ENCODE measurements at places on chromosomes 6 and 20.

DNA sequence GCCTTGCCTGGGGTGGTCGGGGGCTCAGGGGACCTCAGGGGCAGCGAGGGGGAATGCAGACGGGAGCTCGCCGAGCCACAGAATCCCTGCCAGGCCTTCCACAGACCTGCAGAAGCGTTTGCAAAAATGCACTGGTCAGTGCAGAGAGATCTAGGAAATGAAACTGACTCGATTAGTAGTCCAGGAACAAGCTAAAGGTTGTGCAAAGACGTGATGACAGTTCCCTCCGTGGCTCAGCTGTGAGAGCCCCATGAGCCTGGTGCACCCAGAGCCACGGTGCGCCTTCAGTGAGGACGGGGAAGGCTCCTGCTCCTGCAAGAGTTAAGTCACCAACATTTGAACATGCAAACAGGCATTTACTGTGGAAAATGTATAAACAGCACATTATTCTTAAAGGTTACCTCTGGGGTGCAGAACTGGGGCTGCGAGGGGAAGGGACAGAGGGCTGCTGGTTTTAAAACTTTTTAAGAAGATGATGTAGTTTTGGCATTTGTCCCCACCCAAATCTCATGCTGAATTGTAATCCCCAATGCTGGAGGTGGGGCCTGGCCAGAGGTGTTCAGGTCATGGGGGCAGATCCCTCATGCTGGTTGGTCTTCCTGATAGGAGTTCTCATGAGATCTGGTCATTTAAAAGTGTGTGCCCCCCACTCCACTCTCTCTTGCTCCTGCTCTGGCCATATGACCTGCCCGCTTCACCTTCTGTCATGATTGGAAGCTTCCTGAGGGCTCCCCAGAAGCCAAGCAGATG lies 147.3 kb downstream of the DLL1 start:
- no peak for DNase-seq

GRCh38 chr6:168238159-168238909 lies 81.2 kb downstream of the DACT2 start:
- DNase-seq = no peak

GRCh38 chr6:80211286-80211685 lies 104.8 kb downstream of the BCKDHB start:
- no peak for DNase-seq

- no peak for DNase-seq
Measured at GRCh38 chr6:88916615-88917208, 46.7 kb downstream of the RNGTT start.

DNA sequence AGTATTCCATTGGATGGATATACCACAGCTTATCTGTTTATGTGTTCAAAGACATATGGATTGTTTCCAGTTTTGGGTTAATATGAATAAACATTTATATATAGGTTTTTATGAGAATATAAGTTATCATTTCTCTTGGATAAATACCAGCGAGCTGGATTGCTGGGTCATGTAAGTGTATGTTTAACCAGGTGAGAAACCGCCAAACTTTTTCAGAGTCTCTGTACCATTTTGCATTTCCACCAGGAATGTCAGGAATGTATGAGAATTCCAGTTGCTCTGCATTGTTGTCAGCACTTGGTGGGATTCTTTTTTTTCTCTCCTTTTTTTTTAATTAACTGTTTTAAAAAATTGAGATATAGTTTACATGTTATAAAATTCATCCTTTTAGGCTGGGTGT lies 52.1 kb downstream of the PHF20 start:
- DNase-seq = no peak

DNA sequence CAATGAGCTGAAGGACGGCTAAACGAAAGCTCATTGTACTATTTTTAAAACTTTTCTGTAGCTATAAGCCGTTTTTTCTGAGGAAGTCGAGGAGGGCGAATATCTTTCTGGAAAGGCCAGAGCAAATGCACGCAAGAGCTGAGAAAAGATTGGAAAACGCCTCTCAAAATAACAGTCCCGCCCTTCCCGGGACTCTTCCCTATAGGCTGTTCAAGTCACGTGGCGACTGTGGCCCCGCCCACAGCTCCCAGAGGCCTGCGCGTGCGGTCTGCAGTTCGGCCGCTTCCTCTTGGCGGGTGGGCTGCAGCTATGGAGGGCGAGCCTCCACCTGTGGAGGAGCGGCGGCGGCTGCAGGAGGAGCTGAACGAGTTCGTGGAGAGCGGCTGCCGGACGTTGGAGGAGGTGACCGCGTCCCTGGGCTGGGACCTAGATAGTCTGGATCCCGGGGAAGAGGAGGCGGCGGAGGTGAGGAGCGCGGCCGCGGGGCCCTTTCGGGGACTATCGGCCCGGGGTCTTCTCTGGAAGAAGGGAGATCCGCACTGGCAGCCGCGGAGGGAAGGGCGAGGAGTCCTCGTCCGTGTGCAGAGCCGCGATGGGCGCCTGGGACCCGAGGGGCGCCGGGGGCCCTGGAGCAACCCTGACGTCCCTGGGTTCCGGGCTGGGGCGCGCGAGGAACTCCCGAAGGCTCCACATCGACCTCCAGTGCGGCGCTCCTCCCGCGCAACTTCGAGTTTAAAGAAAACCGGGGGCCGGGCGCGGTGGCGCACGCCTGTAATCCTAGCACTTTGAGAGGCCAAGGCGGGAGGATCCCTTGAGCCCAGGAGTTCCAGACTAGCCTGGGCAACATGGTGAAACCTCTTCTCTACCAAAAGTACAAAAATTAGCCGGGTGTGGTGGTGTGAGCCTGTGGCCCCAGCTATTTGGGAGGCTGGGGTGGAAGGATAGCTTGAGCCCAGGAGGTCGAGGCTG lies at the start of gene SNRNP48:
SNRNP48 (plus strand) TSS at position 250 of the 969 bp plus-strand sequence; CDS start at position 310, 60 bp downstream.
- DNase-seq = peak; percentile 84

GRCh38 chr6:27505209-27506027 lies 32.5 kb upstream of the ZNF184 start:
- peak; percentile 29 for DNase-seq

DNA sequence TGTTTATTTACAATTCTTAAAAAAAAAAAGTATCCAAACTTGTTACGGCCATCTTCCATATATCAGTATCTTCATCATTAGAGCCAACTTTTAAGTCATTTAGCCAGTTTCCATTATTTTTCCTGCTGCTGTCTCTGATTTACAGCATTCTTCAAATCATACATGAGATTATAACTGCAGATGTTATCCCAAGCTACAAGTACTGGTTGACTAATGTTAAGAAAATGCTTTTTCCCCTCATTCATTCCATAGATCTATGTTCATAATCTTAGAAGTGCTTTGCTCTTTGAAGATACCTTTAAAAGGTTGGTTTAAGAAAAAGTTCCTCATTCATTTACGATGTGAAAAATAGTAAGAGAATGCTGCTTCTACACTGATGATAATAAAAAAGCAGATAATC lies 158.7 kb downstream of the RNGTT start:
- no peak for DNase-seq

- DNase-seq = no peak
Measured at GRCh38 chr6:148616841-148617240, 130.0 kb upstream of the UST start.

DNA sequence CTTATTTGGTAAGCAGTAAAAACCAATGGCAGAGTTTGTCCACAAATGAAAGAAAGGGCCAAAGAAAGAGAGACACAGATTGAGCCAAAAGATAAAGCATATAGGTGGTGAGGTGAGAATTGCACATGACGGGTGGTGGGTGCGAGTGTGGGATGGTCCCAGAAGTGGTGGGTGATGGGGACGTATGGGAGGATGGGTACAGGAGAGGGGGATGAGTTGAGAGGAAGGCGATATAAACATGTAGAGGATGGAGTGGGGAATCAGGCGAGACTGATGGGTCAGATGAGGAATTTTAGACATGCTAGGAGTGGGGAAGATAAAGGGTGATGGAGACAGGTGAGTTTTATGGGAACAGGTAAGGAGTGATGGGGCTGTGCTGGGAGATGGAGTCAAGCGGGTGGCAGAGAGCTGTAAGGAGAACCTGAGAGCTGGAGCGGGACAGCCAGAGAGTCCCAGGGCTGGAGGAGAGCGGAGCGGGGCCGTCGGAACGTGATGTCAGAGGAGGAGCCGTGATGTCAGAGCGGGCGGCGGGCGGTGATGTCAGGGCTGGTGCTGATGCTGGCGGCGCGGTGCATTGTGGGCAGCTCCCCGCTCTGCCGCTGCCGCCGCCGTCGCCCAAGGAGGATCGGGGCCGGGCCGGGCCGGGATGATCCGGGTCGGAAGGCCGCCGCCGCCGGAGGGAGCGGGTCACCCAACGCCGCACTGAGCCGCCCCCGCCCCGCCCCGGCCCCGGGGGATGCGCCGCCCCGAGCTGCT lies at the start of gene TTBK1:
TTBK1 (plus strand) TSS at position 574 of the 756 bp plus-strand sequence. CDS start 3,180 bp downstream, outside the sequence.
- no peak for DNase-seq

DNA sequence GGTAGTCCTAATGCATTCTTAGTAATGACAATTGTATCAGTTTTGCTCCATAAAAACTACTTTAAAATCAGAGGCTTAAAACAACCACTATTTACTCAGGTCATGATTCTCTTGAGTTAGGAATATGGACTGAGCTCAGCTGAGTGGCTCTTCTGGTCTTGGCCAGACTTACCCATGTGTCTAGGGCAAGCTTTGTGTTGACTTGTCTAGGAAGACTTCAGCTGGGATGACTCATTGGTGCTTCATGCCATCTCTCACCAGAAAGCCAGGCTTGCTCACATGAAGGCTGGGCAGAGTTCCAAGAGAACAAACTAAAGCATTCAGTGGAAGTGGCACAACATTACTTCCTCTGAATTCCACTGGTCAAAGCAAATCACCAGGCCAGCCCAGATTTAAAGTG lies 155.3 kb downstream of the DHX35 start:
- DNase-seq = no peak

- DNase-seq = no peak
Measured at GRCh38 chr20:3046677-3047462, 1.0 kb downstream of the MRPS26 start.

DNA sequence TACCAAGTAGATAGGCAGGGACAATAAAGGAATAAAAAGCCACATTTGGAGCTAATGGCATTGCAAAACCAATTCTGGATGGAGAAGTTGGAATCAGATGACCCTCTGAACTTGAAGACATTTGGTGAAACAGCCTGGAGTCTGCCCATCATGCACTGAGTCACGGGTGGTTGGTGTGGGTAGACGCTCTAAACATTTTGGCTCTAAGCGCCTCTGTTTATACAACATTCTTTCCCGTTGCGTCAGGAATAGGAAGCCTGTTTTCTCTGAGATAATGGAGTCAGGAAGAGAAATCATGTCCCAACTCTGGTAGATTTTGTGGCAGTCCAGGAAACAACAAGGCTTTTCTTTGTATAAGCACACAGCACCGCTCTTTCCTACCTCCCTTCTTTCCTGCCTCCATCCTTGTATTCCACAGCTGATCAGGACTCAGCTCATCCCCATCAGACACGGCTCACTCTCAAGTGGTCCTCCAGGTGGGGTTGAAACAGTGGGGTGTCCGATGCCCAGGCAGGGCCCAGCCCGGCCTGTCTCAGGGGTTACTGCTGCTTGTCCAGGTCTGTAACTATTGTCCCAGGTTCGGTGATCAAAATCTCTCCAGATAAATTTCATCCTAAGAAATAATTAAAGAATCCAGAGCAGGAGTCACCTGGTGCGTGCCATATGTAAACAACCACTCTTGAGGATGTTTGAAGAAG lies 12.1 kb upstream of the RAMACL start:
- no peak for DNase-seq

DNA sequence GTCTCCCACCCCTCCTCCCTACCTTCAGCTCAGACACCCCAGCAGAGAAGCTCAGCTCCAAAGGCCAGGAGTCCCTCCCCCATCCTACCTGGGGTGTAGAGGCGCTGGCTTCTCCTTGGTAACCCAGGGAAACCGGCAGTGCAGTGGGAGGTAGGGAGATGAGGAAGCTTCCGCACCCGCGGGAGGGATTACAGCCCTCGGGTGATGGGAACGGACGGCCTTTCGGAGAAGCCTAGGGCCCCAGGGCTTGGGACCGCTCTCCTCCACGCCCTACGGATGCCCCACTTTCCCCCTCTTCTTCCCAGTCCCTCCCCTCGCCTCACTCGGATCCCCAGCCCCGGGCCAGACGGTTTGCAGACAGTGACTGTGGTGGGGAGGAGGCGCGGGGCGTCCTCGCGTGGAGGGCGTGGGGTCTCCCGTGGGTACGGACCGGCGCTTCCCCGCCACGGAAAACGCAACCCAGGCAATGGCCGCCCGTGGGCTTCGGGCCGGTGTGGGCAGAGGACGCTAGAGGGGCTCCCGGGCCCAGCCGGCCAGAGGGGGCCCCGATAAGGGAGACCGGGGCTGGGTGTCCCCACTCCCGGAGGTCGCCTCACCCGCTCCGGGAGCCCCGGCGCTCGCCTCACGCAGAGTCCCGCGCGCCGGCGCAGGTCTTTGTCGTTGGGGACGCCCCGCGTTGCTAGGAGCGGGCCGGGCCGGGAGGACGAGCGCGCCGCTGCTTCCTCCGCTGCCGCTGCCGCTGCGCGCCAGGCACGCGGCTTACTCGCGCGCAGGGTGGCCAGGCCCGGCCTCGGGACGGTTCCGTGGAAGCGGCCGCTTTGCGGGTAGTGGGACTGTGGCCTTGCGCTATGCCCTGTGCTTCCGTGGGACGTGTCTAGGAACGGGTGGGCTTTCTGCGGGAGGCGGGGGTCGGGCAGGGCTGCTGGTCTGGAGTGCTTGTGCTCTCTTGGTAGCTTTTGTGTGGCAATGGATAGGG lies 15.8 kb downstream of the AARS2 start:
- peak; percentile 11 for DNase-seq

- DNase-seq = no peak
Measured at GRCh38 chr6:144416244-144416643, 131.1 kb downstream of the UTRN start.

DNA sequence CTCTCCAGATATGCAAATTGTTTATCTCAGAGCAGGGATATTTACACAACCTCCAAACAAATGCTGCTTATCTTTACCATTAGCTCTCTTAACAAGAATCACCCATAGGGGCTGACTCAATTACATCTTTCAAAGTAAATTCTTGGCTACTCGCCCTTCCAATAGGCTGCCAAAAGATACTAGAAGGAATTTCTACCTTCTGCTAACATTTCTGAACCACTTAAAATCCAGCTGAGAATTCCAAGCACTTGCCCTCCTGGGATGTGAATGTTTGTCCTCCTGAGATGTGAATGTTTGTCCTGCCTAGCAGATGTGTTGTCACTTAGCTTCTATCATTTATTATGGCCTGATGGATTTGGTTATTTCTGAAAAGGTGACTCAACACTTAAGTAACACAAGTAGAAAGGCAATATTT lies 388.0 kb downstream of the GJA1 start:
- no peak for DNase-seq

GRCh38 chr6:80330961-80331360 lies 224.5 kb downstream of the BCKDHB start:
- no peak for DNase-seq

DNA sequence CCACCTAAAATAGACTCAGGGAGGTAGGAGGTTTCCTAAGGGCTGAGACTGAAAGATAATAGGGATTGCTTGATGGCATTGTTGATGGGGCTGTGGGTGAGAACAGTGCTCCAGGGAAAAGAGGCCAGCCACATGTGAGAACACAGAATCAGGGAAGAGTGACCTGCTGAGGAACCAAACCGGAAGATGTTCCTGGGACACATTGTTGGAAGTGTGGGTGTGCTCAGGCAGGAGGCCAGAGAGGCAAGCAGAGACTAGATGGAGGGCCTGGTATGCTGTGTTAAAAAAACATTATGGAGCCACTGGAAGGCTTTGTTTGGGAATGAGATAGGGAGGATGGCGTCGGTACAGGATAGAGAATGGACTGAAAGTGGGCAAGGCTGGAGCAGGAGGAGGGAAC lies 23.3 kb downstream of the RNF144B start:
- DNase-seq = no peak

GRCh38 chr6:161544801-161545480 lies 271.1 kb upstream of the AGPAT4 start:
- DNase-seq = no peak

All from activated T-helper 9 cell treated with anti-CD3 and anti-CD28 coated beads, Interleukin-2, amount 50 U/mL, for 16 hours (primary cell).